Nephron progenitor cell (in vitro differentiated cells): ENCODE measurements at places on chromosomes 5 and 9.

DNA sequence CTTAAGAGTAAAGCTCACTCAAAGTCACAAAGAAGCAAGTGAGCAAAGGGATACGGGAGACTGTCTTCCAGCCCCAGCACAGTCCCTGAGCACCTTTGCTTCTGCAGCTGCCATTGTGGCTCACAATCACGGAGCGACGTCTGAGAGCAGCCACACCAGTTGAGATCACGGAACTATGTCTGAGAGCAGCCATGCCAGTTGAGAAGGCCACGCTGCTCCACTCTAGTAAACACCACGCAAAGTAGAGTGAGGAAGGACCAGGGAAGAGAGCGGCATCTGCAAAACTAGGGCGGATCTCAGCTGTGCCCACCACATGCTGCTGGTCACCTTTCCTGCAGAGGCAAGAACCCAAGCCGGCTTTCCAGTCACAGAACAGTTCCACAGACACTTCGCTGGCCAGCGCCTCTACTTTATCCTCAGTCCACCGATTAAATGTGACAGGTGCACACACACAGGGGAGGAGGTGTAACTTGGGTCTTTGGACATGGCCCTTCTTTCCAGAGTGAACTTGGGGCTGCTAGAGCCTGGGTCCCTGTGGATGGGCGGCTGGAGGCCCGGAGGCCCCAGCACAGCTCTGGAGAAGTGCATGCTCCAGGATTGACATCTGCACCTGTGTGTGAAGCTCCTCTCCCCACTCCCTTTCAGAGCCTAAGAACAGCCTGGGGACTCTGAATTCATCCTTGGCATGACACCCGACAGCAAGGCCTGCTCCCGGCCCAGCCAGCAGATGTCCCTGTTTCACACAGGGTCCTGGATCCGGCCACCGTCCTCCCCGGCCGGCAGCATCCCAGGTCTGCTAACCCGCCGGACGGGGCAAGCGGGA, 324.9 kb upstream of the IRX4 start:
- H3K4me1 ChIP-seq: peaks cover 17% of the 10 kb centered on the region
- H3K36me3 ChIP-seq: no peaks in the 10 kb centered on the region
- peak; percentile 73 for DNase-seq
- H3K27me3 ChIP-seq: peaks cover 42% of the 10 kb centered on the region
- H3K4me3 ChIP-seq: no peak overlapping the region

DNA sequence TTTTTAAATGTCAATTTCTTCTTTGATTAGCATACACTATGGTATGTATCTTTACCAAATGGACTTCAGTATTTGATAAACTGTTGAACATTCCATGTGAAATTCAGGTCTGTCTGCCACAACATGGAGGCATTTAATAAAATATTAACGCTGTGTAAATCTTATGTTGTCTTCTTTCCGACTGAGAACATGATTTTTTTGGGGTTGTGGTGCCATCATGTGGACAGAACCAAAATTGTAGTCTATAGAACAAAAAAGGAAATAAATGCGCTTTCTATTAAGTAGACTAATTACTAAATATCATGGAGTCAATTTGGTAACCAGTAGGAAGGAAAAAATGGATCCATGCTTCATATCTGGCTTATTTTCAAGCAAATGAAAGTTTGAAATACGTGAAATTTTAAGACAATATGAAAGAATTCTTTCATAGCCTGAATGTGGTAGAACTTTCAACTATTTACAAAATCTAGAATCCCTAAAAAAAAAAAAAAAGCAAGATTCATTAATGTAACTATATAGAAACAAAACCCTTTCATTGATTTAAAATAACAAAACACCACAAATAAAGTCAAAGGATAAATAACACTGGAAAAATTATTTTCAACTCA, 2.8 kb upstream of the PLK2 start:
- H3K27ac ChIP-seq: no peak overlapping the region
- H3K4me1 ChIP-seq: peaks cover 32% of the 10 kb centered on the region
- H3K4me3 ChIP-seq: no peak overlapping the region

DNA sequence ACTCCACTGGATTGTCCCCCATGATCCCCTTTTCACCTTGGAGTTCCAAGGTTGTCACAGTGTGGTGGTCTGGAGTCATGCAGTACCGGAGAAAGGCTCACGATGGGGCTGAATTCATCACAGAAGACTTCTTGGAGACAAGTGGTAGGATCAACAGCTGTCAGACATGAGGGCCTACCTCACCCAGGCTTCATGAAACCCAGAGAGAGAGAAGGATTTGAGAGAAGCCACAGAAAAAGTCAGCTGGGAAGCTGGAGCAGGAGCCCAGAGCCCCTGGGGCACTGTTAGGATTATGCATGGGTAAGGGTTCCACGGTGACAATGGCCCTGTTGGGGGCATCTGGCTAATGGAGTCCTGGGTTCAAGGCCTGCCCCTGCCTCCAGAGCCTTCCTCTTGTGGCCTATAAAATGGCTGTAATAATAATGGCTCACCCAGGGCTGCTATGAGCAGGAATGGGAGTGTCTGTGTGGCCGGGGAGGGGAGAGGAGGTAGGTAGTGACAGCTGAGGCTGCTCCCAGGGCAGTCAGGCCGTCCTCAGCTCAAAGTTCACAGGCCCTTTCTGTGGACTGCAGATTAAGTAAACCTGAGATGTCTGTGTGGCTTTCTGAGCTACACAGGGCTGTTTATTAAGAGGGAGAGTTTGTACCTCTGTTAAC, 910 bp downstream of the TRIM14 start:
- H3K4me1 ChIP-seq: peaks cover 13% of the 10 kb centered on the region
- no peak overlapping the region for H3K27ac ChIP-seq
- no peak for DNase-seq
- peaks cover 25% of the 10 kb centered on the region for H3K27me3 ChIP-seq
- H3K4me3 ChIP-seq: peak overlapping the region; percentile 79
- no peaks in the 10 kb centered on the region for H3K36me3 ChIP-seq

DNA sequence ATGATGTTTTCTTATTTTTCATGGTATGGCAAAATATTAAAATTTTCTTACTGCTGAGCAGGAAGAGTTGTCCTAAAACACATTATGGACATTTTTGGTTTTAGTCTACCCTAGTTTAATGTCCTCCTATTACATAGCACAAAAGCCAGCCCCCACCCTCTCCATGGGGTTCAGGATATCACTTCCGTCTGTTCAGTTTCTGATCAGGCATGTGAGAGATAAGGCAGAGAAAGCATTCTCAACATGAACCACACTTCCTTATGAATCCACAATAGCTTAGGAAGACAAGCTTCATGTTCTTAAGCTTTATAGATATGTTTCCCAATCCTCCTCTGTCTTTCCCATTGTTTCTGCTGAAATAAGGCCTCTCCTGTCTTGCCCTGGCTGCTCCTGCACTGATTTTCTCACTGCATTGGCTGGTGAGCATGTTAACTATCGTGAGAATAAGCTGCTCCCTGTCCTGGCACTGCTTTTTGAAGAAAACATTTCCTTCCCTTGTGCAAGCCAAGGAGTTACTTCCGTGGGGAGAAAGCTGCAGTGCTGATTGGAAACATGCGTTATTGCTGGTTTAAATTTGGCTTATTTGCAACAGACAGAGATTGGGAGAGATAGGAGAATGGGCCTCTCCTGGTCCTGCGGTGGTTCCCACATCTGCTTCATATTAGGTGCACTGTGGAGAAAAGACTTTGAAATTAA, 260.3 kb upstream of the RPS23 start:
- H3K27me3 ChIP-seq: peaks cover 4% of the 10 kb centered on the region
- no peak overlapping the region for H3K4me3 ChIP-seq
- no peak for DNase-seq
- H3K4me1 ChIP-seq: peaks cover 27% of the 10 kb centered on the region

GRCh38 chr5:116864157-116864837, 289.7 kb upstream of the SEMA6A start:
- H3K27ac ChIP-seq: peak overlapping the region; percentile 91
- no peaks in the 10 kb centered on the region for H3K27me3 ChIP-seq
- peak overlapping the region; percentile 43 for H3K4me3 ChIP-seq
- H3K36me3 ChIP-seq: no peaks in the 10 kb centered on the region

DNA sequence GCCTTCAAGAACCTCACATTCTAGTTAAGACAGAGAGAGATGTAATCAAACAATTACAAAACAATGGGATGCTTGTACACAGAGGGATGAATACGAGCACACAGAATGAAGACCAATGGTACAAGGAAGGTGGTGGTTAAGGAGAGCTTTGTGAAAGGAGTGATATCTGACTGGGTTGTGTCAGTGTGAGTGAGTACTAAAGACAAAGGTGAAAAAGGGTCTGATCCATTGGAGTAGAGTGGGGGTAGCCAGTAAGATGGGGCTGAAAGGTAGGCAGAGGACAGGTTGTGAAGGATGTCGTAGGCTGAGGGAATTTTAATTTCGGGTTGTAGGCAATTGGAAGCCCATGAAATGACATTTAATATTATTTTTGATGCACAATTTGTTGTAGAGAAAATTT, 9.9 kb downstream of the RBM18 start:
- peaks cover 6% of the 10 kb centered on the region for H3K4me1 ChIP-seq
- H3K27ac ChIP-seq: no peak overlapping the region
- no peak overlapping the region for H3K4me3 ChIP-seq
- H3K36me3 ChIP-seq: peaks cover 40% of the 10 kb centered on the region
- H3K27me3 ChIP-seq: no peaks in the 10 kb centered on the region
- no peak for DNase-seq

DNA sequence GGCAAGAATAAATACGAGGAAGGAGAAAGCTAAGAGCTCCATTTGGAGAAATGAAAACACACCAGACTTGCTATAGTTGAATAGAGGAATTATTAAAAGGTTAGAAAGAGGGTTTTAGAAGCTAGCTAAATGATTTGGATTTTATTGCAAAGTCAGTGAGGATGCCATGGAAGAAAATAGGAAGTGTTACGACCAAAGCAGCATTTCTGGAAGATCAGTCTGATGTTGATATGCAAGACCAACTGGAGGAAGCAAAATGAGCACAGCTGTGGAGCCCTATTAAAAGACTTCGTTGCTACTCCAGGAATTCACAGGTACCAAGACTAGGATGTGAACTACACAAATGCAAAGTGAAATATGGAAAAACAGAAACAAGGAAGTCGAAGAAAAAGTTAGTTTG, 2.1 kb downstream of the DHX29 start:
- H3K27me3 ChIP-seq: no peaks in the 10 kb centered on the region
- no peak for DNase-seq
- H3K4me1 ChIP-seq: no peaks in the 10 kb centered on the region
- peaks cover 33% of the 10 kb centered on the region for H3K36me3 ChIP-seq
- no peak overlapping the region for H3K27ac ChIP-seq

- no peaks in the 10 kb centered on the region for H3K27me3 ChIP-seq
- no peak overlapping the region for H3K27ac ChIP-seq
- no peaks in the 10 kb centered on the region for H3K36me3 ChIP-seq
- no peak overlapping the region for H3K4me3 ChIP-seq
- H3K4me1 ChIP-seq: peaks cover 12% of the 10 kb centered on the region
These were observed 83.7 kb upstream of the CLINT1 start for GRCh38 chr5:157942595-157942994.

DNA sequence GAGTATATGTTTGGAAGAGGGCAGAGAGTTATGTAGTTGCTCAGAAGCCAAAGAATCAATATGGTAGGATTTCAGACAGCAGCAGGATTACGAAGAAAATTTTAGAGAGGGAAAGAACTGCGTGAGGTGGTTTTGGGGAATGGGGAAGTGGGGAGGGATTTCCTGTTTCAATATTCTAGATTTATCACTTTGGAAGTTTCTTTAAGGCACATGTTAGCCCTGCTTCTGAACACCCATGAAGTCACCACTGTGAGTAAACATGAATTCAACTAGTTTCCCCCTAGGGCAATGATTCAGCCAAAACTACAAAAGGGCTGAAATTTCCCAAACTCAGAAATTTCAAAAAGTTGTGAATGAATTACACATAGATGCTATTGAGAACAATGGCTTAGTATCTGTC, 132.2 kb downstream of the EBF1 start:
- DNase-seq: no peak
- H3K27ac ChIP-seq: no peak overlapping the region
- H3K36me3 ChIP-seq: no peaks in the 10 kb centered on the region
- H3K4me3 ChIP-seq: no peak overlapping the region

- peaks cover 43% of the 10 kb centered on the region for H3K4me1 ChIP-seq
- H3K27me3 ChIP-seq: peaks cover 22% of the 10 kb centered on the region
- no peak overlapping the region for H3K27ac ChIP-seq
- H3K36me3 ChIP-seq: peaks cover 7% of the 10 kb centered on the region
- DNase-seq: no peak
- H3K4me3 ChIP-seq: no peak overlapping the region
These were observed 24.7 kb downstream of the ZDHHC11B start for GRCh38 chr5:759781-760362.

DNA sequence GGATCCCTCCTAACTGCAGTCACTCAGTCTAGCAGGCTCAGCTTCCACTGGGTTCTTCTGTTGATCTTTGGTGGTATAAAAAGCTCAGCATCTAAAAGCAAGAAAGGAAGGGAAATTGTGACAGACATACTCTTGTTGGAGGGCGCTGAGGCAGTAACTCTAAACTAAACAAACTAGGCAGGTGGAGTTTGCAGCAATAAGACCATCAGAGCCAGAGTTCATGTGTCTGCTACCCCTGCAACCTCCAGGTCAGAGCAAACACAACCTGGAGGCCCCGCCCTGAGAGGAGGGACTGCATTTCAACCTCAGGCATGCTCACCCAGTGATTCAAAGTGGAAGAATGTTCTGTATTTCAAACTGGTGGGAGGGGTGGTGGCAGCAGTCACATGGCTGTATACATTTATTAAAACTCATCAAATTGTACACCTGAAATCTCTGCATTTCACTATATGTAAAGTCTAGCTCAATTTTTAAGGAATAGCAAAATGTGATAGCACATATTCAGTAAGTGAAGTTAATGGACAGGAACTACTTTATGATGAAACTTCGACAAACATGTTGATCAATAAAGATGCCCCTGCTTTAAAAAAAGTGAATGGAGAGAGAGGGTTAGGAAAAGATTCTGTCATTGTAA, 7.1 kb downstream of the ACTL7A start:
- H3K36me3 ChIP-seq: peaks cover 71% of the 10 kb centered on the region
- H3K4me3 ChIP-seq: no peak overlapping the region

- H3K4me3 ChIP-seq: no peak overlapping the region
- no peak for DNase-seq
- no peak overlapping the region for H3K27ac ChIP-seq
- H3K27me3 ChIP-seq: peaks cover 10% of the 10 kb centered on the region
- peaks cover 11% of the 10 kb centered on the region for H3K4me1 ChIP-seq
- peaks cover 10% of the 10 kb centered on the region for H3K36me3 ChIP-seq
These were observed 679.6 kb downstream of the IRX1 start for GRCh38 chr5:4275232-4275631.
